ENCODE measurements at places on chromosomes 6 and 20. TPM values are rescaled to one million over a fixed set of nuclear protein-coding genes. Genes with fewer than 3 reads are reported as not detected.

ADTRP gene
- 2.3 TPM for total RNA-seq

ATF6B gene
- total RNA-seq = 46.6 TPM

RHAG gene
- not detected for total RNA-seq

DNAH8 gene
- total RNA-seq = not detected

NRM gene
- total RNA-seq = 7.3 TPM

ELOVL2 gene
- 0.10 TPM for total RNA-seq

PGC gene
- total RNA-seq = not detected

FYN gene
- total RNA-seq = 183 TPM

DNA sequence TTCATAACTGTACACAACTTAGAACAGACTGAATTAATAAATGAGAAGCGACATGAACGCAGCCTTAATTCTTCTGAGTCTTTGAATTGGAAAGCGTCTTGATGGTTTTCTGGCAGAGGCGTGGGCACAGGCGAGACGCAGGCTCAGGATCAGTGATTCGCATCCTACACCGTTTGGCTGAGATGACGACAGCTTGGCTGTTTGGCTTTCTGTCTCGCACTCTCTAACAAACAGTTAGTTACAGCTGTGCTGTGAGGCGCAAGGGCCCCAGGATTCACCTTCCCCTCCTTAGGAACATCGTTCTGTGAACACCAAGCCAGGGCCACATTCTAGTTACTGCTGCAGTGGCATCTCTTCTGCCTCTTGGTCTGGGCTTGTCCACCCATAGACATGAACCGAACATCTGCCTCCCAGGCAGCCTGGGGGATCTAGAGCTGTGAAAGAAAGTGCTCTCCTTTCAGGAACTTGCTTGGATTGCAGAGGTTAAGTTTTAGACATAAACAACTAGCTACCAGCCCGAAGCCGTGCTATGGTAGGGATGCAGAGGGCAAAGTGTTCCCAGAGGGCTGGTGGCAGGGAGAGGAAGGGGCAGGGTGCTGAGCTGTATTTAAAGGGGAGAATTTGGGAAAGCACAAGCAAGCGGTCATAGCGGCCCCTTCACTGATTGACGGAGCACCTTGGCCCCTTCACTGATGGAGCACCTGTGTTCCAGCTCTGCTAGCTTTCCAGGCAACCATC lies 49.6 kb downstream of the TCP11 start:
- DNase-seq = no peak

GRCh38 chr6:89035252-89036101 lies 45.1 kb upstream of the PNRC1 start:
- DNase-seq = no peak

- DNase-seq = no peak
Measured at GRCh38 chr6:53484476-53485280, 60.2 kb downstream of the GCLC start.

- no peak for DNase-seq
Measured at GRCh38 chr20:47216819-47217410, 139.6 kb downstream of the ZMYND8 start.

DNA sequence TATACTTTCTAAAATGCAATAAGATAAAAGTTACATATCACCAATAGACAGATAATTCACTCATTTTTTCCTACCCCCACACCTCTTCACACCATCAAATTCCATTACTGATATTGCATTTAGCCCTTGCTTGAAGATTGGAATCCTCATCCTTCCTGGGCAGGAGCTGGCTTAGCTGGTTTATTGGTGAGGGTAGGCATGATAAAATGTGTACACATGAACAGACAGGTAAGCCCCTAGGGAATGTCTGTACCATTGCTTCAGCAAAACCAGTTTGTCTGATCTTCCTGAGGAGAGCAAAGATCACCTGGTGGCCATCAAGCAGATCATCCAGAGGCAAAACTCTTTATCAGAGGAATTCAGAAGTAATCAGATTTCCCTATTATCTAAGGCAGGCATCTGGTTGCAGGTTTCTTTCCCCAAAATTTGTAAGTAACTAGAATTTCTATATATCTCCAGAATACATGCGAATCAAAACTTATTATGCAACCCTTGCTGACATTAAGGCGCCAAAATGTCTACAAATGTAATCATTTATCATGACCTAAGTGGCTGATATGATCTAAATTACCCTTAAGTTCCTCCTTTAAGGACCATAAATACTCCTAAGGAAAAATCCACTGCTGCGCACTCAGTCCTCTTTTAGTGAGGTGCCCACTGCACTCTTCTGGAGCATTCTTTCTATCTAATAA lies 6.6 kb upstream of the FABP7 start:
- DNase-seq = no peak

DNA sequence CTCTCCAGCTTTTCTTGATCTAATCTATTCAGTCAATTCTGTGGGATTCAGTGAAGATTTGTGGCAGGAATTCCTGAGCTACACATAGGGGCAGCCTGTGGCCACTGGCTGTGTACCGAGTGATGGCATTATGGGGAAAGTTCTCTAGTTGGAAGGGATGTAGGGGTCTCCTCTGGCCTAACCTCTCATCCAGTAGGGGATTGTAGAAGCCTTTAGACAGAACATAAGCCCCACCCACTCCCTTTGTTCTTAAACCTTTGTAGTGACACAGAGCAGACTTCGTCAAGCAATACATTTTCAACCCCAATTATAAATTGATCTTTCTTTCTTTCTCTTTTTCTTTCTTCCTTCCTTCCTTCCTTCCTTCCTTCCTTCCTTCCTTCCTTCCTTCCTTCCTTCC lies 188.9 kb downstream of the QKI start:
- DNase-seq = no peak

- no peak for DNase-seq
Measured at GRCh38 chr20:34952671-34953070, 2.9 kb downstream of the GSS start.

GRCh38 chr6:100176311-100176950 lies 182.4 kb upstream of the MCHR2 start:
- DNase-seq = no peak

- DNase-seq = peak; percentile 43
Measured at GRCh38 chr6:168288781-168289570, 30.6 kb downstream of the DACT2 start.

DNA sequence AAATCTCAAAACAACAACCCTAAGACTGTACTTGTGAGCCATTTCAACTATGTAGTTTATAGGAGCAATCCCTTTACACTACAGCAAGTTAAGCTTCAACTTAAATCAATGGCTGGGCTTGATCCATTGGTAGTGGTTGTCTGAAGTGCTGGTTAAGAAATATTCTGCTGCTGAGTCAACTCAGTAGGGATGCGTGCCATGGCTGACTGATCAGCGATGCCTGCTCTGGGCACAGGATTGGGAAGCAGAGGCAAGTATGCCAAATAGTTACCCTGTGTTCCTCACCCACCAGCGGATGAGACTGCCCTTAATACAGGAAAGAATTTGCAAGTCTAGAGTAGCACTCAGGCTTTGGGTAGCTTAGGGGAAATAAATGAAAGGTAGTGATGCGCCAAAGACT lies 41.5 kb downstream of the GCM1 start:
- no peak for DNase-seq

GRCh38 chr6:18501663-18502013 lies 114.5 kb downstream of the RNF144B start:
- no peak for DNase-seq

Measured in mesenteric fat pad (tissue), 1 donor.